ENCODE measurements at places on chromosomes 6 and 20. TPM values are rescaled to one million over a fixed set of nuclear protein-coding genes. Genes with fewer than 3 reads are reported as not detected.

The HLA-DOA gene
- 2.0 TPM for total RNA-seq

DNA sequence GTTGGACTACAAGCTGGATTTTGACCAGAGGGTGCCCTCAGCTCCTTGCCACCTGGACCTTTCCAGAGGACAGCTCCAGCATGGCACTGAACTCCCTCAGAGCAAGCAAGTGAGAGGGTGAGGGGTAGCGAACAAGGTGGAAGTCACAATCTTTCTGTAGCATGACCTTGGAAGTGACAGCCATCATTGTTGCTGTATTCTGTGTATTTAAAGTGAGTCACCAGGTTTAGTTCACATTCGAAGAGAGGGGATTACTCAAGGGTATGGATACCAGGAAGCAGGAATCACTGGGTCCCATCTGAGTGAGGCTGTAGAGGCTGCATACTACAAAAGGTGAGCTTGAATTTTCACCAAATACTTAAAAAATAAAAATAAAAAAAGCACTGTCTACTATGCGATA is 280.0 kb upstream of the SPTLC3 start:
- H3K27ac ChIP-seq, result no peak overlapping the region
- H3K27me3 ChIP-seq, result no peaks in the 10 kb centered on the region
- no peaks in the 10 kb centered on the region for H3K4me1 ChIP-seq
- peak; percentile 20 for DNase-seq
- H3K36me3 ChIP-seq, result no peaks in the 10 kb centered on the region

GRCh38 chr20:45085289-45085688 is 15.6 kb downstream of the KCNS1 start:
- H3K27me3 ChIP-seq, result no peaks in the 10 kb centered on the region
- DNase-seq, result no peak
- H3K4me1 ChIP-seq, result no peaks in the 10 kb centered on the region
- H3K4me3 ChIP-seq, result no peak overlapping the region

DNA sequence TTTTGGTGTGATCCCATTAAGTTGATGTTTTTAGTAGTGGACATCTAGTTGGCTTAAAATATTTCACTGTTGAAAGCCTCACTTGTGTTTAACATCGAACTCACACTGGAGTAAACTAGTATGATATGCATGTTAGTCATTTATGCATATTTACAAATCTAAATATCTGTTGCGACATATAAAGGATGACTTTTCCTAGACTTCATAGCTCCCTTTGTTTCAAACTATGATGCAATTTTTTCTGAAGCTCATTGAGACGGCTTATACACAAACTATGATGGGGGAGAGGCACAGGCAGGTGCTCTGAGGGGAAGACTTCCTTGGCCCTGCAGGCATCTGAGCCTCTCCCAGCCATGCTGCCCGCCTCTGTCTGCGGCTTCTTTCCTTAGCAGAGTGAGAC is 11.8 kb upstream of the FOXC1 start:
- no peaks in the 10 kb centered on the region for H3K36me3 ChIP-seq
- no peak overlapping the region for H3K4me3 ChIP-seq
- H3K27me3 ChIP-seq, result no peaks in the 10 kb centered on the region

DNA sequence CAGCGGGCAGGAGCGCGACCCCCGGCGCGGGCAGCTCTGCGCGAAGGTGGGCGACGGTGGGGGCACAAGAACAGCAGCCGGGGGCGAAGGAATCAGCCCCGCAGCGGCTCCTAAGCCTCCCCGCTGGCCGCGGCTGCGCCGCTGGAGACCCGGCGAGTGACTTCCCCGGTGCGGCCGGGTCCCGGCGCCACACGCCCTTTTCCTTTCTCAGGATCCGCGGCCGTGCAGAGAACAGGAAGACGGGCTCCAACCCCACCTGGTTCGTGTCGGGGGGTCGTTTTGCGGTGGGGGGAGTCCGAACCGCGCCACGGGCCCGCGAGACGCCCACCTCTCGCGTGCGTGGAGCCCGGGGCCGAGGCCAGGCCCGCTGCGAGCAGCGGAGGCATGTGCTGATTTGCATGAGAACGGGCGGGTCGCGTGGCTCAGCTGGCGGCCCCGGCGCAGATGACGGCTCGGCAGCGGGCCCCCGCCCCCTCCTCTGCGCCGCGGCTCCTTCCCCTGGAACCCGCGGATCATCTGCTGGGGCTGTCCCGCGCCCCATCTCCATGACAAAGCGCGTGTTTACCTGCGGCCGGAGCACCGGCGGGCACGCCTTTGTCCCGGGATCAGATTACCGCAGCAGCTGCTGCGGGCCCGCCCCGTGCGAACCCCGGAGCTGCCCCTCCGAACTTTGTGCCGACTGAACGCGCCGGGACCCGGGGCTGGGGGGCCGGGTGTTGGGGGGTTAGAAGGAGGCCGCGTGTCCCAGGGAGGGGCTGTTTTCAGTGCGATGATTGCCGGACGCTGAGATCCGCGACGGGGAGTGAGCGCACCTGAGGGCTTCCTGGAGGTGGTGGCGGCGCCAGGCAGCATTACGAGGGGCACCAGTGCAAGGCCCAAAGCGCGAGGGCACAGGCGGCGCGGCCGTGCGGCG is 4.9 kb upstream of the DLL1 start:
- H3K4me1 ChIP-seq, result peaks cover 46% of the 10 kb centered on the region
- H3K27me3 ChIP-seq, result peaks cover 16% of the 10 kb centered on the region
- peak; percentile 70 for DNase-seq
- no peak overlapping the region for H3K27ac ChIP-seq

DNA sequence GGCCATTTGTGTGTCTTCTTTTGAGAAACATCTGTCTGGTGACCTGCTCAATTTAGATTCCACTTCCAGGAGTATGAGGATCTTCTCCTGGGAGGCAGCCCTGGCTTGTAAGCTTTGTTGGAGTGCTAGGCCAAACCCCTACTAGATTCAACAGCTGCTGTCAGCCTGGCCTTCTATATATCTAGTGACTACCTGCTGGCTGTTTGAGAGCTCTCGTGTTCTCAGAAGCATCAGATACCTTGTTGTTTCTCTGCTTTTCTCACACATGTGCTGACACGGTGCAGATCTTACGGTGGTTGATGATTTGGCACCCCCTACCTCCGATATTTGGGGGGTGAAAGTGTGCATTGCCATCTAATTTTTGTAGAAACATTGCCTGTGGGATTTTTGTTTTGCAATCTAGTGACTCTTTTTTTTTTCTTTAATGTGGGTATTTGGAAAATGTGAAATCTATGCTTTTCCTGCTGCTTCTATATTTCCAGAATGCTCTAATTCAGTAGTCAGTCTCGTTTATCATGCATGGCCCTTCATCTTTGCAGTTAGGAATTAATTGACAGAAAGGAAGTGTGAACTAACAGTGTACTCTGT is 4.7 kb downstream of the CCN2 start:
- DNase-seq, result no peak
- H3K4me3 ChIP-seq, result no peak overlapping the region
- H3K27me3 ChIP-seq, result no peaks in the 10 kb centered on the region
- H3K4me1 ChIP-seq, result peaks cover 7% of the 10 kb centered on the region

DNA sequence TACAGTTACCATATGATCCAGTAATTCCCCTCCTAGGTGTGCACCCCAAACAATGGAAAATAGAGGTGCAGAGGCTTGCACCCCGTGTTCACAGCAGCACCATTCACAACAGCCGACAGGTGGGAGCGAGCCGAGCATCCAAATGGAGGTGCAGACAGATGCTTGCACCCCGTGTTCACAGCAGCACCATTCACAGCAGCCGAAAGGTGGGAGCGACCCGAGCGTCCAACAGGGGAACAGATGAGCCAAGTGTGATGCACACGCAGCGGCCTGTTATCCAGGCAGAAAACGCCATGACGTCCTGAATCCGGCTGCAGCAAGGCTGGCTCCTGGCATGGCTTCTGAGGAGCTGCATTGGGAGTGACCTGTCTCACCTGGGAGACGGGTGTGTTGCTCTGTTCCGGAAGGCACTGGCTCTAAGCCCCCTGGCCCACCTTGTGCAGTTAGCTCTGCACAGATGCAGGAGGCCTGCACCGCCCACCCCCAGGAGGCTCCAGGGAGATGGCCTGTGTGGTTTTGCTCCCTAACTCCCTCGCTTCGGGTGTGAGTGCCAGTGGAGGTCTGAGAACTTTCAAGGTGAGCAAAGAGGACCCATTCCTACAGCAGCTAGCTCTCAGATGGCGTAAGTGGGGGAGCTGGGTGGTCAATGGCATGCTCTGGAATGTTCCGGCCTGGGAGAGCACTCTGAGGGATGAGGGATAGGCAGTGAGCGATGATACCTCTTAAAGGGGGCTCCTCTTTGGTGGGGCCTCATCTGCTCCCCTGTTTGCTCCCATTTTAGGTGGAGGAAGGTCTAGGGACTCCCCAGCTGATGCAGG is 47.8 kb upstream of the FRMD1 start:
- H3K36me3 ChIP-seq, result no peaks in the 10 kb centered on the region
- H3K4me3 ChIP-seq, result no peak overlapping the region
- H3K4me1 ChIP-seq, result no peaks in the 10 kb centered on the region
- no peak for DNase-seq

GRCh38 chr6:157761331-157761921 is 61.6 kb upstream of the SNX9 start:
- no peak for DNase-seq
- peaks cover 28% of the 10 kb centered on the region for H3K4me1 ChIP-seq

GRCh38 chr20:1381753-1382591 is 10.9 kb downstream of the FKBP1A start:
- DNase-seq, result no peak
- peaks cover 65% of the 10 kb centered on the region for H3K4me1 ChIP-seq
- H3K27ac ChIP-seq, result no peak overlapping the region

GRCh38 chr6:132937466-132937906 is 123.1 kb downstream of the RPS12 start:
- H3K27ac ChIP-seq, result peak overlapping the region; percentile 11
- peaks cover 5% of the 10 kb centered on the region for H3K27me3 ChIP-seq
- no peak overlapping the region for H3K4me3 ChIP-seq
- no peaks in the 10 kb centered on the region for H3K36me3 ChIP-seq
- DNase-seq, result peak; percentile 83

DNA sequence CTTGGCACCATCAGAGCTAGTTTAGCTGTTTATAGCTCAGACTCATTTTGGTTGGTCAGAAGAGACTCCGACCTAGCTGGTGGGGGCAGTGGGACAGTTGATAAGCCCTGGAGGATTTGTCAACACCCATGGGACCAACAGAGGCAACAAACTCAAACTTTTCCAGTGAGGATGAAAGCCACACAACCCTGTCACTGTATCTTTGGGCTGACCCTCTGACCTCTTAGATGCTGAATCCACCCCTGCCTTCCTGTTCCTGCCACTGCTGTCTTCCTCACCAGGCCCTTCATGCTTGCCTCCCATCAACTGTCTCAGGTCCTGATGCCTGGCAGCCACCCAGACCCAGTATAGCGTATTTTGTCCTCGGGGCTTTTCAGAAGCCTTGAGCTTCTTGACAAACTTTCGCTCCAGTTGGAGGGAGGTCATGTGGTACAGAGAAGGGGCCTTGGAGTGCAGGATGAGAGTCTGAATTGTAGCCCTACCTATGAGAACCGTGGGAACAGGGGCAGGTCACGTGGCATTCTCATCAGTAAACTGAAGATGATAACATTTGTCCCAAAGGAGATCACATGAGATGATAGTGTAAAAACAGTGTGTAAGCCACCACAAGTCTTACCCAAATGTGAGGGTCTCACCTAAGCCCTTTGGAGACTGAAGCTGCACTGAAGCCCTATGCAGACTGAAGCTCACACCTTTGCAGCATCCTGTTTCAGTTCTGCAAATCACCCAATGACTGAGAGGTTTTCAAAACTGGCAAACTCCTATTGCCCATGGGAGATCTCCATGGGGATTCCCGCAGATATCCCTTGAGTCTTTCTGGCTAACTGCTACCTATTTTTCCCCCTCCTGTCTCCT is 72.0 kb upstream of the F13A1 start:
- no peak overlapping the region for H3K27ac ChIP-seq
- H3K4me3 ChIP-seq, result no peak overlapping the region
- no peaks in the 10 kb centered on the region for H3K27me3 ChIP-seq
- H3K4me1 ChIP-seq, result no peaks in the 10 kb centered on the region

DNA sequence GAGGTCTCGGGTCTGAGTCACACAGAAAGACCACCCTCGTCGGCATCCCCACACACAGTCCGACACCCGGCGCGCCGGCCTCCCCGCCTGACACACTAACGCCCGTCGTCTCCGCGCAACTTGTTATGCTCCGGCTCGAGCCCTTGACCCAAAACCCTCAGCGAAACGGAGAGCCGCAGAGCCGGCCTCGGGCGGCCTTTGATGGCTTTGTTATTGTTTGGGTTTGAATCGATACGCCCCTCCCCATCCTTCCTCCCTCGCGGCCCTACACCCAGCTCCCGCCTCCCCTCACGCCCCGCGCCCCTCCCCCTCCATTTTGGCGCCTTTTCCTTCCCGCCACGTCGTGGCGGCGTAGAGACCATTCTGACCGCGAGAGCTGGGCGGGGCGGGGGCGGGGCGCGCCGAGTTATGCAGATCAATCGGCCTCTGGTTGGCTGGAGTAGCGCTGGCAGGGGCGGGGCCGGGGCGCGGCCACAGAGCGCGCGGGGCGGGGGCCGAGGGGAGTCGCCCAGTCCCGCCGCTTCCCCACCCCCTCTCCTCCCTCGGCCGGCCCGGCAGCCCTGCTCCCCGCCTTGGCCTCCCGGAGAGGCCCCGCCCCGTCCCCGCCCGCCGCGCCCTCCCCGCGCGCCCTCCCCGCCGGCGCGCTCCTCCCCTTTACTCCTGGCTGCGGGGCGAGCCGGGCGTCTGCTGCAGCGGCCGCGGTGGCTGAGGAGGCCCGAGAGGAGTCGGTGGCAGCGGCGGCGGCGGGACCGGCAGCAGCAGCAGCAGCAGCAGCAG is at the start of gene PIM1:
Gene PIM1, plus strand, starts transcription at position 657 of the 777 bp plus-strand sequence. CDS start 424 bp downstream, outside the sequence.
- DNase-seq, result peak; percentile 99
- H3K27ac ChIP-seq, result peak within 1 kb of the TSS; percentile 91
- H3K27me3 ChIP-seq, result no peaks in the 10 kb centered on the region
- H3K4me1 ChIP-seq, result peaks cover 28% of the 10 kb centered on the region
- peaks cover 9% of the 10 kb centered on the region for H3K36me3 ChIP-seq
- H3K4me3 ChIP-seq, result peak within 1 kb of the TSS; percentile 85

Measured in body of pancreas (tissue), 4 donors.